Omental fat pad (tissue), 4 donors: ENCODE measurements at places on chromosomes 7 and 10. TPM values are rescaled to one million over a fixed set of nuclear protein-coding genes. Genes with fewer than 3 reads are reported as not detected.

DNA sequence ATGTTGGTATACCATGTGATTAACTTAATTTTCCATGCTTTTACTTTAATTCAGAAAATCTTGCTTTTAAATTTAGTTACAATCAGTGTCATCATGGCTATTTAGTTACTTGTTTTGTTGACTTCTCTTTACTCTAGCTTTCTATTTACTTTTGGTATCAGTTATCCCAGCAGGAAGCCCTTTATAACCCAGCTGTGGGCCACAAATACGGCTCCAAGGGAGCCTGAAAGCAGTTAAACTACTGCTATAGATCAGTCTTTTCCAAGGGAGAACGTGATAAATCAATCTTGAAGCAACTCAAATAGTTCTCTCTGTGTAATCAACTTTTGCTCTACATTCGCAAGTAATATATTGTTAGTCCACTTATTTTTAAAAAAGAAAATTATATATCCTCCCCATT lies 287.4 kb downstream of the CACNA2D1 start:
- no peak for DNase-seq

WDR86 gene
- total RNA-seq: 17.2 TPM

DNA sequence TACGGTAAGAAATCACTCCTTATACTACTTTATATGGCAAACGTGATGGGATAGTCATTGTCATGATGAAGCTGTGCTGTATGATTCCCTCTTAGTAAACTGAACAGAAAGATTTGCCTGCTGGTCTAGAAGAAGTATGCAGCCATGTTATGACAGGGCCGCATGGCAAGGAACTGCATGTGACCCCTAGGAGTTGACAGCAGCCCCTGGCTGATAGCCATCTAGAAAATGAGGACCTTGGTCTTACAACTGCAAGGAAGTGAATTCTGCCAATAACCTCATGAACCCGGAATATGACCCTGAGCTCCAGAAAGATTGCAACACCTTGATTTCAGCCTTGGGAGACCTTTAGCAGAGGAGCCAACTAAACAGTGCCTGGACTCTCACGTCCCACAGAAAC lies 193.3 kb downstream of the SEMA3E start:
- DNase-seq: no peak

DNA sequence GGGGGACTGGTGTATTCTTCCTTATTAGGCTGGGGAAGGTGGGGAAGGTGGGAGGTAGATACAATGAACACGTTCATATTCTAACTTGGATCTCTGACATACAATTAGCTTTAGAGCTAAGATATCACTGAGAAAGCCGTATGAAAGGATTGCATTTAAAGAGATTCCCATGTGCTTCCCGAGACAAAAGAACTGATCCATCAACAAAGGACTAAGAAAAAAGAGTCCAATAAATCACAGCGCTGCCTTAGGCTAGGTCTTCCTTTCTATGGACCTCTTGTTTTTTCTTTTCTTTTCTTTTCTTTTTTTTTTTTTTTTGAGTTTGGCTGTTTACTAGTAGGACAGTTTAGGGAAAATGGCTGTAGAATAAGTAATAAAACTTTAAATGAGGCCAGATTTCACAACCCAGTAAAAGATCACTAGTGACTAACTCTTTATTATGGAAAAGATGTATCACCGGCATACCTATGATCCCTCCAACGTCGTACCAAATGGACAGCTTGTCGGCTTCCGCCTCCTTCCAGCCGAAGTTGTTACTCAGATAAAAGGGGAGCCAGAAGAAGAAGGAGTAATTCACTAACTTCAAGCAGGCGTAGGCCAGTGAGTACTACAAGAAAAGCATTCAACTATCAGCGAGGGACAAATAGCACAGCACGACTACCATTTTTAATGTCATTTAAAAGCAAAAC lies 50.0 kb downstream of the SLC37A3 start:
- DNase-seq: no peak

LIPN gene
- not detected for total RNA-seq

- peak; percentile 11 for DNase-seq
Measured at GRCh38 chr7:2937701-2938513, 93.8 kb upstream of the GNA12 start.

DNA sequence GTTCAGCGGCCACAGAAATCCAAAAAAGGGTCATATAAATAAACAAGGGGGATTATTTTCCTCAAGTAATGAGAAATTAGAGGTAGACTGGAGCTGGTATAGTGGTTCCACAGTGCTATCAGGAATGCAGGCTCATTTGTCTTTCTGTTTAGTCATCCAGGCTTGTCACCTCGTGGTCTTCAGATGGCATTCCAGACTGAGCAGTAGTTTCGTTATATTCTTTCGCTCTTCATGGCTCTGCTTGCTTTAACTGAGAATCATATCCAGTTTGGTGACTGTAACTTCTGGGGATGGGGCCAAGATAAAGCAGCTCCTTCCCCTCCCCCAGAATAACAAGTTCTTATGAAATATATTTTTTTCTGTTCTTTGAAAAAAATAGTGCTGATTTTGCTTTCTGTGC lies 9.5 kb downstream of the ANKIB1 start:
- no peak for DNase-seq

DNA sequence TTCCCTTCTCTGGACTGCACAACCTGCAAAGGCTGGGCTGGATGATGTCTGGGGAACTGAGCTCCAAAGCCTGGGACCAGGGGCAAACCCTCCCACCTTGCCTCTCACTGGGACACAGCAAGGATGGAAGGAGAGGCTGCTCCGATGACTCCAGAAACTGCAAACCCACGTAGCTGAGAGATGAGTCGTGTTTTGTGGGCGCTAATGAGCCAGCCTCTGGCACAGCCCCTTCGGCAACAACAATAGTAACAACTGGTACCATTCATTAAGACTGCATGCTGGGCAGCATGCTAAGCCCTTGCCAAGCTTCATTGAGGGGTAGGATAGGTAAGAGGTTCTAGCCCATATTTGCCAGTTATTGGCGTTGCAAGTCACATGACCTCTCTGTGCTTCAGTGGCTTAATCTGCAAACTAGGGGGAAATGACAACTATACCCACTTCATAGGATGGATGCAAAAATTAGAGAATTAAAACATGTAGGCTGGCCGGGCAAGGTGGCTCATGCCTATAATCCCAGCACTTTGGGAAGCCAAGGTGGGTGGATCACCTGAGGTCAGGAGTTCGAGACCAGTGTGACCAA lies 145.9 kb downstream of the SH3PXD2A start:
- no peak for DNase-seq

POLD2 gene
- 71.3 TPM for total RNA-seq

RADIL gene
- total RNA-seq: 2.5 TPM
